ENCODE measurements at places on chromosomes 4 and X.

GRCh38 chr4:11178433-11178832 lies 250.3 kb downstream of the HS3ST1 start:
- no peak for DNase-seq

DNA sequence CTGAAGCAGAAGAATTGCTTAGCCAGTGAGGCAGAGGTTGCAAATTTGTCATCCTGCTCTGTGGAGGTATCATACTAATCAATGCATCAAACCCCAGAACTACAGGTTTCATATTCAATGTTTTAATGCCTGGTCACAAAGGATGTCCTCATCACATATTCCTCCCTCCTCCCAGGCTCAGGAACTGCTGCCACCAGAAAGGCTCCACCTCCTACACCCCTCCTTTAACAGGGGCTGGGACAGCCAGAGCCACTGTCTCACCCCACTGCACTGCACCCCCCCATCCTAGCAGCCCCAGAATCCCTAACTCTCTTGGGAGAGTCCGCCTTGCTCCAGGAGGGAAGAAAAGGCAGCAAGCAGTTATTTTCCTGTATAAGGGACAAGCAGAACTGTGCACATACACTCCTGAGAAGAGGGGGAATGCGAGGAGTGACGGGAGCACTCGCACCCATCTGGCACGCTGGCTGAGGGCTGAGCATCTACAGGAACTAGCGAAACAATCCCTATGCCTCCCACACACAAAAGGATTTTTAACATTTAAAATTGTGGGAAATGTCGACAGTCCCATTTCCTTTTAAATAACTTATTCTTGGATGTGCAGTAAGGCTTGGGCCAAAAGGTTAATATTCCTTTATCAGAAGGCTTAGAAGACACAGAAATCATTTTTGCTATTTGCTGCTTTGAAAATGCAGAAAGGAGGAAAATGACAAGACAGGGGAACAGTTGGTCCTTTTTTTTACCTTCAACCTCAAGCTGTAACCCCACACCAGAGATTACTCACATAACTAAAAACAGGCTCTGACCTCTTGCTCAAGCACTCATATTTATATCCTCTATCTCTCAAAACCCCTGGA lies 27.8 kb downstream of the CD99L2 start:
- DNase-seq: no peak

DNA sequence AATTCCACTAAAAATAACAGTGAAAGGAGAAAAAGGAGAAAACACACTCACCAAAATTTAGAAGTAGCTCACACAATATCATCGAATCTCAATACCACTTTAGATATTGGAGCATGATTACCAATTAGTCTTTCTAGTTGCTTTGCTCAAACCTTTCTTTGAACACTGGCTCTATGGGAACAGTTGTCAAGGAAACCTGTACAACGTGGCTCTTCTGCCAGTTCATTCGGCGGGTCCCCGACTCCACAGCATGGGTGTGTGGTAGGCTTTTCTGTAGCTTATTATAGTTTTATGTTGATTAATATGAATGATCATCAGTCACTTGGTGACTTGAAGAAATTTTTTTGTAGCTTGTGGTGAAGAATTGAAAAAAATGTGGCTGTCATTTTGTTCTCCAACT lies 50.2 kb upstream of the TMEM150C start:
- no peak for DNase-seq

GRCh38 chr4:80029364-80029763 lies 43.7 kb downstream of the ANTXR2 start:
- no peak for DNase-seq

DNA sequence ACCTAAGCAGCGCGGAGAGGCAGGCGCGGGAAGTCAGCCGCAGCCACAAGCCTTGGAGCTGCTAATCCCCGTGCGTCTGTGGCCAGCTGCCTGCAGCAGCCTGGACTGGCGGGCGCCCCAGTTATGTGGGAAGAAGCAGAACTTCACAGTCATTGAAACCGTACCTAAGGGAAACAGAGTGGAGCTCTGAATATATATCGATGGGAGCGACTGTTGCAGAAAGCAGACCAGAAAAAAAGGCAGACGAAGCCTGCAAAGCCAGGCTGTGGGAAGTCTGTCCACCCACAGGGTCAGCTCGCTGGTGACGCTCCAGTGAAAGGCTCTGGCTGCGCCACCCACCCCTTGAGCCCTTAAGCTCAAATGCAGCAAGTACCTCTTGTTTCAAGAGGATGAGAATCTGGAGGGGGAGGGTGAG lies 24.7 kb downstream of the KCNE5 start:
- no peak for DNase-seq

DNA sequence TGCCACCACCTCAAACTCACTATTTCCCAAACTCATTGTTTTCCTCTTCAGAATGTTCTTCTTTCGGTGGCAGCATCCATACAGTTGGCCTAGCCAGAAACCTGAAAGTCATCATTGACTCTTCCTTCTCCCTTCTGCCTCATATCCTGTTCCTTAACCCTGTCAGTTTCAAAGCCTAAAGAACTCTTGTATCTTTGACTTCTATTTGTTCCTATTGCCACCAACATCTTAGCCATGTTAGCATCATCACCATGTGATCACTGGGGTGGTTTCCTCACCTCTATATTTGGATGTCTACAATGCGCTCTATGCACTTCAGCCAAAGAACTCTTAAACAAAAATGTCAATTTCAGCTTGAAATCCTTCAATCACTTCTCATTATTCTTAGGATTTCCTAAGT lies 29.0 kb downstream of the DDX60L start:
- DNase-seq: no peak

DNA sequence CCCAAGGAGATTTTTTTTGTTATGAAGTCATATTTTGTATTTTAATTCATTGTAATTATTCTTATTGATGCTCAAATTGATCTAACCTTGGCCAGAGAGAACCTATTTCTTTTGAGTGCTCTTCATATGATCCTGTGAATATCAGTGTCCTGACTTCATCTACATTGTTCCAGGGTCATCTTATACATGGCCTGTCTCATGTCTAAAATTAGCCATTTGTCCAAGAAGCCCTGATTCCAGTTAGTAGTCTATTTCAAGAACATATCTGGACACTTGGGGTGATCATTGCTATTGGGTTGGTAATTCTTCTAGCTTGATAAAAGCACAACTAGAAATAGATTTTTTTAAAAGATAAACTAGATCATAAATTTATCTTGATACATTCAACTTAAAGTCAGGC lies 266.2 kb downstream of the SPRY1 start:
- no peak for DNase-seq

GRCh38 chrX:19855700-19856381 lies 31.6 kb downstream of the SH3KBP1 start:
- DNase-seq: no peak

- DNase-seq: no peak
Measured at GRCh38 chr4:90425893-90426292, 298.7 kb downstream of the CCSER1 start.

DNA sequence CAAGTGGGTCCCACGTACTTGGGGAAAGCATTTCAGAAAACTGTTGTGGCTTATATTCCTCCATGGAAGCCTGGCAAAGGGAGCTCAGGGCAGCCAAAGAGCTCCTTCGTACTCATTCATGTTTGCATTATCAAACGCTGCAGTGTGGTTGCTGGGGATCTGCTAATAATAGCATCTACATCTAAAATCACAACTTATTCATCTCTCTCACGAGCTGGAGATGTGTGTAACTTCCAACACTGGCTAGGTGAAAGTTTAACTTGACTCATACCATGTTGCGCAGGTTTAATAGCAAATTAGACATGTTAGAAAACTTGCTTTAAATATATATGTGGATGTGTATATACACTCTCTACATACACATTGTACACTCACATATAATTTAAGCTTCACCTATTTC lies 415.1 kb downstream of the AFF2 start:
- no peak for DNase-seq

DNA sequence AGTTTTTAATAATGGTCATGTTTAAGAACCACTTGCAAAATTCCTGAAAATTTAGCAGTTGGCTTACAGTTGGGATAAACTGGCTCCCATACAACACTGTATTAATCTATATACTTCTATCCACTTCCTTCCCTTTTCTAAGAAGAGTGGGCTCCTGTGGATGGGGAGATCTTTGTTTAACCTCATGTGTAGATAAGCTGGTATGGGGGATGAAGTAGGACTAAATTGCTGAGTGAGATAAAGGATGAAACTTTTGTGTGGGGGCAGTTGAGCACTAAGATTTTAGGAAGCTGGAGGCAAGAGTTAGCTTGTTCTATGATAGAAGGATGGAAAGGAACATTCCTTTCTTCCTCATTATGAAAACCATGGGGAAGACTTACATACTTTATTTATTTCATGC lies 54.6 kb upstream of the ATP8A1 start:
- no peak for DNase-seq

- no peak for DNase-seq
Measured at GRCh38 chrX:138765051-138765450, 53.5 kb upstream of the FGF13 start.

DNA sequence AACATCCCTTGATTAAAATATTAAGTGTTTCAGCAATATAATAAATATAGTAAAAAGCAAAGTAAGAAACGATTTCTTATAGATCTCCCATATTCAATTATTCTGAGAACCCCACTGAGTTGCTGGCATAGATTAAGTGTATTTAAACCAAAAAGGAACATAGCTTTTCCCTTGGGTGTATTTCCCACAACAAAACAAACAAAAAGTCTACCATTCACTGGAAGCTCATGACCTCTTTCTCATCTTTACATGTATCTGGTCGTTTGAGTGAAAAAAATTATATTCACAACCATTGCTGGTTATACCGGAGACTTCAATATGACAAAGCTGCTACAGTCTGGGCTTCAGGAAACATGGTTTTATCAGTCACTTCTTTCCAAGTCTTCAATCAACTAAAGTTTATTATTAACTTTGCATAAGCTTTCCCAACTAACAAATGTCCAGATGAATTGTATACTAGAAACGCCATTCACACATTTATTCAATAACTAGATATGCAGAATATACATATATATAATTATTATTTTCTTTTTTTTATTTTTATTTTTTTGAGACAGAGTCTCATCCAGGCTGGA lies 38.6 kb downstream of the ZNF827 start:
- DNase-seq: no peak

GRCh38 chr4:124386163-124386562 lies 326.4 kb downstream of the ANKRD50 start:
- no peak for DNase-seq
